H1 (cell line): ENCODE measurements at places on chromosomes 2 and 18. TPM values are rescaled to one million over a fixed set of nuclear protein-coding genes. Genes with fewer than 3 reads are reported as not detected.
A peak's percentile ranks its signal among the peaks of the same experiment; 100 is the strongest.

DNA sequence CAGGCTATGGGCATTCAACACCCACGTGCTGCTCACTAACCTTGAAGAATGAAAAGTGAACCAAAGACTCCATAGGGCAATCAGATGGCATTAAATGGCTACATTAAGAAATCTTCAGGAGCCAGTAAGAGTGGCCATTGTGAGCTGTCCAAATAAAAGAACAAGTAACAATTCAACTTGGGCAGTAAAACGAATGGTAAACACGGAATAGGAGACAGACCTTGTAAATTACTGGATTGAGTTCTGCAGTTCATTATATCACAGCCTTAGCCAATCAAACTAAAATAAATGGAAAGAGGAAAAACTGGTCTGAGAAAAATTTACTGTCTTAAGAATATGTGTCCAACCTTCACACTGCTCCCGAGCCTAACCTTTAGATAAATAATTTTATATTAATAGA, 306.5 kb upstream of the ZNF521 start:
- no peak for DNase-seq

DNA sequence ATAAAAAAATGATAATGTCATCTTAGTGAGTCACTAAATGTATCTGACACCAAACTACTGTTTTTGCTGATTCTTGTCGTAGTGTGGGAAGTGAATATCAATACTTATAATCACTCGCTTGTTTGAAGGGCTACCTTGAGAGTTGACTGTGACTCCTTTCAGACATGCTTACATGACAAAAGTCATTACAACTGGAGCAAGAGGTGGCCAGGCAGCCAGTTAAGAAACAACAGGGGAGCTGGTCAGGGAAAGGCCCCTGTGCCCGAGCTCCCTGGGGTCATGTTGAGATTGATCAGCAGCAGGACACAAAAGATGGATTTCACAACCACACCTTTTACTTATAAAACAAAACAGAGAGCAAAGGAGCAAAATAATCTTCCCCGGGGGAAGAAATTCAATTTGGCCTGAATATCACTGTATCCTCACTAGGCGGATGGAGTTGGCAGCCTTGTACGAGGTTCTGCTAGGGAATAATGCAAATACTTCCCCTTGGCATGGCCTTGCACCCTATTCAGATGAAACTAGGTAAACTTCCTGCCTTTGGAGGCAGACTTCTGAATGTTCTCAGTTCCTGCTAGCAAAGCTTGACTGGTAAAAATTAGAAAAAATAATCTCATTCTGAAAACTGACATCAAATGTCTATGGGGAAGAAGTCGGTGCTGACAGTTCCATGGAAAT, 101.2 kb downstream of the DYNC1I2 start:
- peak; percentile 15 for DNase-seq

GRCh38 chr2:61055557-61055956, 10.1 kb upstream of the SANBR start:
- no peak for DNase-seq

DNA sequence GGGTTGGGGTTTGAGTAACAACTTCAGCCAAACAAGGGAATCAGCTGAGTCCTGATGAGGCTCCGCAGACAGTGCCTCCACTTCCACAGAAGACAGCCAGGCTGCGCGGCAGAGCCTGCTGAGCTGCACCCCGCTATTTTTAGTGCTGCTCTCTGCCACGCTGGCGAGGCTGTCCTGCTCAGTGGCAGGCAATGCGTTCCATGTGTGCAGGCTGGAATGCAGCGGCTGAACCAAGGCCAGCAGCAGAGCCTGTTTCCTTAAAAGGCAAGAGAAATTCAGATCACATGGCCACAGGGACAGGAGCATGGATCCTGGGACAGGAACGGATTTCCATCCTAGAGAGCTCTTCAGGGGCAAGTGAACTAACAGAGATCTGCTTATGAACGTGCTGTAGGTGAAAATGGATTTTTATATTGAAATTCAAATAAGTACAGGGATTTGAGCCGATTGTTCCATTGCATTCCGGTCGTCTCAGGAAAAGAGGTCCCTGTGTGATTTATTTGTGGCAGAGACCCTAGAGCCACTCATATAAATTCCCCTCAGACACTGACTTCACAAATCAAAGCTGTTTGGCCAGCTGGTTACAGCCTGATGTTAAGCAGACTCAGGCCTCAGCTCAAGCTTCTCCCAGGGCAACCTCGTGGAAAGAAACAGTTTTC, 98.7 kb downstream of the COL6A3 start:
- DNase-seq: no peak

The TMEM169 gene
- total RNA-seq: 2.4 and 2.5 TPM in 2 replicates

The VAMP5 gene
- 4.7 and 5.2 TPM in 2 replicates for total RNA-seq

The PRSS56 gene
- not detected in 2 replicates for total RNA-seq

The UGT1A10 gene
- not detected in 2 replicates for total RNA-seq

DNA sequence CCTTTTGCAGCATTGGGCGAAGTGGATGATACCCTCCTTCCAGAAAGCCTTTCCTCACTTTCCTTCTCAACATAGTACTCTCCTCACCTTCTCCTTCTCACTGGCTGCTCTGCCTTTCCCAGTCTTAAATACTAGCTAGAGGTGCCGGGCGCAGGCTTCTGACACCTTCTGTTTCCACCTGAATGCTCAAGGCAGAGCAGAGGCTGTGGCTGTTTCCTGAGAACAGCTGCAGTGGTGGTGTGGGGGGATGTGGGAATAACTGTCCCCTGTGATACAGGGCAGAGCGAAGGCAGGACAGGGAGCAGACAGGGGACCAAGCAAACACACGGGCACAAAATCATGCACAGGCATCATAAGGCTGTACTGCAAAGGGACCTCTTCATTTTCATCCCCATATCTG, 303.1 kb downstream of the SS18 start:
- no peak for DNase-seq

DNA sequence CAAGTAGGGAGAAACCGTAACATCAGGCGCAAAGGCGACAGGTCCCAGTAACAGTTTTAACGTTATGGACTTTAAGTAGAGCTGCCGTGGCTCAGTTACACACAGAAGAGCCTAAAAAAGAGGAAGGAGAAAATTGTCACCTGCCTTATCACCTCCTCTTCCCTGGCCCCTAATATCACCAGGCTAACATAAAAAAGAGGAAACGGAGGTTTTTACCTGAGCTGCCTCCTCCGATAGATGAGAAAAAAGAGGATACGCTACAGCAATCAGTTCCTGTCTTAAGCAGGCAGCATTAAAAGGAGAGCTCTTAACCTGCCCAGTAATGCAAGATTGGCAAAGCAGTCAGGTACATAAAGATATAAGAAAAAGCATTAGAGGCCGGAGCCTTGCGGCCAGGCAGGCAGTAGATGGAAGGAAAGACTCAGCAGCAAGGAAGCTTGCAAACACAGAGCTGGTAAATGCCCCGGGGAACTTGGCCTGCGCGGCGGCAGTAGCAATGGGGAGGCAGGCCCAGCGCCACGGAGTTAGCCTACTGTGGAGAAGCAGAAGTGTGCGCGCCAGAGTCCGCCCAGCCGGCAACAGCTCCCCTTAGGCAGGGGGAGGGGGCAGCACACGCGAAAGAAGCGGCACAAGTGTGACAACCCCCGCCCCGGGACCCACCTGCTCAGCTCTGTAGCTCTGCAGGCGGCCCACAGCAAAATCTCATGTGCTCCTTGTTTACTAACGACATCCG, 116.3 kb upstream of the SCN7A start:
- peak; percentile 65 for DNase-seq

The TUBA3E gene
- total RNA-seq: not detected in 2 replicates

DNA sequence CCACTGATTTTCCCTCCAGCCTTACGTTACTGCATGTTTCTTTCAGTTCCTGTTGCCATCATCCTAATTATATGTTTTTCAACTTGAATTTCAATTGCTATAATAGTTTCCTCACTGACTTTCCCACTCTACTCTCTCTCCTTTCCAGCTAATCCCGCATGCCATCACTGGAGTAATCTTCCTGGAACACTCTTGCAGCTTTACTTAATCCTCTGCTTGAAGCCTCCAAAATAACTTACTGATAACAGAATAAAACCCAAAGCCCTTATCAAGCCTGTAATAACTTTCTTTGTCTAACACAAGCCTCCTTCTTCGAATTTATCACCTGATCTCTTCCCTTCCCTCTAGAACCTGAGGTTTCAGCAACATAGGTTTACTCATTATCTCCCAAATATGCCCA, 237.3 kb downstream of the LTBP1 start:
- DNase-seq: no peak

DNA sequence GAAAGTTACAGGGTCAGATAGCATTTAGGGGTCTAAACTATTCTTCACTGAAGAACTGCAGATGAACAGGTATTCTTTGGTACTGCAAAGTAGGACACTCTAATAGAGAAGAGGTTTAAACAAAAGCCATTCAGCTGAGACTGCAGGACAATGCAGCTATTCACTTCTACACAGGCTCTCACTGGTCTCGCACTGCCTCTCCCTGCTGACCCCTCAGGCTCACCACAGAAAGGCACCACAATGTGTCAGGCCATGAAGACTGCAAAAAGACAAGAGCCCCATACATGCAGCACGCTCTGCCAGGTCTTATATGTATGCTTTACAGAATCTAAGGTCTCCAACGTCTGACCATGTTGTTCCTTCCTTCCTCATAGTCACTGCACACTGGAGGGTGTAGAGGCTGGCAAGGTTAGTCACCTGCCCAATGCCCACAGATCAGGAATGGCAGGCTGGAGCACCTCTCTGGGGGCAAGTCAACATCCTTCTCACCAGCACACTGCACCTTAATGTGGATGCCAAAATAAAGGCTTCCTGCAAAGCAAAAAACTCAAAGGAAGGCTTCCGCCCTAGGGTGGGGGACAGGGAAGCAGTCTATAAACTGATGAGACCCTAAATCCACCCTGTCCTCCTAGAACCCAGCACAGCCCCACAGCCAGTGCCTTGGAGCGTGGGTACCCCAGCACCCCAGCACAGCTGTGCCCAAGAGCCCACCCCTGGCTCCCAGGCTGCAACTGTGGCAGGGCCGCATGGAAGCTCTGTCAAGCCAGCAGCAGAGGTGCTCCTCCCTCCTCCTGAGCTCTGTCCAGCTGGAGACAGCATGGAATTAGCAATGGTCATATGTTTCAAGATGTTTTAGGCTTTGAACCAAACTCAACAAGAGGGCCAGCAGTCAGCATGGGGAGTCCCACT, 10.7 kb upstream of the RNU4ATAC start:
- no peak for DNase-seq

The PRKAG3 gene
- not detected in 2 replicates for total RNA-seq

- peak; percentile 53 for DNase-seq
Measured at GRCh38 chr2:123993728-123994323, 31.3 kb upstream of the CNTNAP5 start.

- DNase-seq: no peak
Measured at GRCh38 chr2:131004446-131005209, 88.6 kb downstream of the FAM168B start.

DNA sequence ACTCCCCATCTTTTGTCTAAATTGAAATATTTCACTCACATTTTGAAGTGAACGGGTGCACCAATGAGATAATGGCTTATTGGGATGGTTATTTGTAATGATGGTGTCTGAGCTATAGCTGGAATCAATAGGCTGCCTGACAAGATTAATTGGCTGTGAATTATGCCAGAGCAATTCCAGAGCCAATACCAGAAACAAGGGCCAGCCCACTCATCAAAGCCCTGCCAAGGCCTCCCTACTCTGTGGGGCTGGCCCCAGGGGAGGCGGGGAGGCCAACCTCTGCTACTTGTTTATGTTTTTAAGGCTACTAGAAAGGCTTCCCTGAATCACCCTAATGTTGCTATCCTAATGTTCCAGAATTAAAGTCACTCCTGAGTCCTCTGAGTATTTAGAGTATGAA, 29.1 kb upstream of the NEMP2 start:
- no peak for DNase-seq
